ENCODE measurements at places on chromosomes 1 and 21.
A peak's percentile ranks its signal among the peaks of the same experiment; 100 is the strongest.

- DNase-seq = no peak
These were observed 282.2 kb downstream of the NPHP4 start for GRCh38 chr1:5709976-5710375.

DNA sequence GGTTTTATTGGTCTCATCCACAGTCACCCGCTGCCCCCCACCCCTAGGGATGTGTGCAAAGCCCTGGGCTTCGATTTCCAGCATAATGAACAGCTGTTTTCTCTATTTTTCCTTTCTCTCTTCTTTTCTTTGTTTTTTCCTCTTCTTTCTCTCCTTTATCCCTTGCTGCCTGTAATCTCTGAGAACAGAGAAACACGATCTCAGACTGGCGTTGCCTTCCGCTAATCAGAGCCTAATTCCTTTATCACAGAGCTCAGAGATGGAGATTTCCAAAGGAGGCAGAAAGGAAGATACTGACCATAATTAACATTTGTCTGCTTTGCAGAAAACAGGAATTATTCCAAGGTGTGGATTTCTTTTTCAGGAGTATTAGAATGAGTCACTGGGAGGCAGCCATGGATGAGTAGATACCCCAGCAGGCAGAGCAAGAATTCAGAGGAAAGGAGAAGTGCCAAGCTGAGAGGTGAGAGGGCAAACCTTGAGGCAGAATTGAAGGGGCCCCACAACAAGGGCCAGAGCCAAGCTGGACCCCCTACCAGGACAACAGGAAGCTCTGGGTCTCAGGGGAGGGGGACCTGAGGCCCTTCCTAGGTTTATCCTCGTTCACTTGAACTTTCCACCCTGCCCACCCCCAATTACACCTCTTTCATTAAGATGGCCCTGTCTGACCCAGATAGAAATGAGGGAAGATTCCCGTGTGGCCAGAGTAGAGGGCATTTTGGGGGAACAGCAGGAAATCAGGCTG is 33.3 kb downstream of the MATN1 start:
- DNase-seq = no peak

DNA sequence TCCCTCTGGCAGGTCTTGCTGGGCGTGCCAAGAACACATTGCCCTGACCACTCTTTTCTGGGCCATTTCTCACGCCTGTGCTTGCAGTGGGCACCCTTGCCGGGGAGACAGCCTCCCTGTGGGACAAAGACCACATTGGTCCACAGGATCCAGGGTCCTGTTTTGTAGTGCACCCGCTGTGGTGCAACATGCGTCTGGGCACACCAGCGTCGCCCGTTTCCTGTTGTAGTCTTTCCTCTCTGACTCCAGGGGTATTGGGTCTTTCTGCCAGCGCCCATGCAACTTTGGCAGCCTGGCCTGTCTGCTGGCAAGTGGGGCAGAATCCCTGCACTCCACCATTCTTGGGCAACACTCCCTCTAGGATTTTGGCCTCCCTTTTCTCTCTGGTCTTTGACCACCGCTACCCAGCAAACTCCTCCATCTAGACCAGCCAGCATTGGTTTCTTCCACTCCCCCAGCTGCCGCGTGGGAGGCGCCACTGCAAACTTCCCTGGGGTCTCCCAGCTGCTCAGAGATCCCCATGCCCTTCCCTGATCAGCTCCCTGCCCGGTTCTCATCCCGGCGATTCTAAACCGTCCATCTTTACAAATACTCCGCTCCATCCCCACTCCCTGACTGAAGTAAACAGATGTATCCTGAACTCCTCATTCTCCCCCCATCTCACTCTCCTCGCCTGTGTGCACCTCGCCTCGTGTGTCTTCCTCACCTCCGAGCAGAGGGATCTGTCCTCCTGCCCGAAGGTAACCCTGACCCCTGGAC is 1.2 kb upstream of the TPRG1L start:
- DNase-seq = no peak

DNA sequence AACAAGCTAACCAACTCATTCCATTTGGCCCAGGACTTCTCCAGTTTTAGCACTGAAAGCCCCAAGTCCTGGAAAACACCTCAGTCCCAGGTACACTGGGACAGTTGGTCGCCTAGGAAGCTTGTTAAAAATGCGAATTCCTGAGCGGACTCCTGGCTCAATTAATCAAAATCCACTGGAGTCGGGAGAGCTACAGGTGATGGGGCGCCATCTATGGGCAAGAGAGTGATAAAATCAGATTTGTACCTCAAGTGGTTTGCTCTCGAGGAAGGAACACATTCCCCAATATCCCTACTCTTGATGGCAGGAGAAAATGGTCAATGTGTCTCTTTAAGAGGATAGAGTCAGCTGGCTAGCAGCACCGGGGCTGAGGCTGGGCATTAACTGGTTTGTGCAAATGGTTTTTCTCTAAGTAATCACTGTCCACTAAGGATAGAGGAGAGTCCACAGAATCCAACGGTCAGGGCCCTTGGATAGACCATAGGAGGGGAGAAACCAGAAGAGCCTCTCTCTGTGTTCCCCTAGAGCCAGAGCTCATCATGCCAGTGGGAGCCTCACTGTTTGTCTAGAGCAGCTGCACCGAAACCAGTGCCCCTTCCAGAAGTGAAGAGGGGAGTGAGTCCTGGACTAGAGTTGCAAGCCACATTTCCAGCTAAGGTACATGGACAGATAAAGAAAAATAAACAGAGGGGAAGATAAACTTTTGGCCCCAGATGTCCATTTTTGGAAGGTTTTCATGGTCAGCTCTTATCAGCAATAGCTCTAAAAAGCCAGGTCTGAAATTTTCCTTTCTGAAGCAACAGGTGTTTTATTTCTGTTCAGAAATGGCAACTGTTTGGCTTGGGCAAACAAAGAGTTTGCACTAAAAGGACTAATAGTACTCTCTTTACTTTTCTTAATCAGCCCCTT is 148.5 kb downstream of the TENT5C start:
- DNase-seq = peak; percentile 86

DNA sequence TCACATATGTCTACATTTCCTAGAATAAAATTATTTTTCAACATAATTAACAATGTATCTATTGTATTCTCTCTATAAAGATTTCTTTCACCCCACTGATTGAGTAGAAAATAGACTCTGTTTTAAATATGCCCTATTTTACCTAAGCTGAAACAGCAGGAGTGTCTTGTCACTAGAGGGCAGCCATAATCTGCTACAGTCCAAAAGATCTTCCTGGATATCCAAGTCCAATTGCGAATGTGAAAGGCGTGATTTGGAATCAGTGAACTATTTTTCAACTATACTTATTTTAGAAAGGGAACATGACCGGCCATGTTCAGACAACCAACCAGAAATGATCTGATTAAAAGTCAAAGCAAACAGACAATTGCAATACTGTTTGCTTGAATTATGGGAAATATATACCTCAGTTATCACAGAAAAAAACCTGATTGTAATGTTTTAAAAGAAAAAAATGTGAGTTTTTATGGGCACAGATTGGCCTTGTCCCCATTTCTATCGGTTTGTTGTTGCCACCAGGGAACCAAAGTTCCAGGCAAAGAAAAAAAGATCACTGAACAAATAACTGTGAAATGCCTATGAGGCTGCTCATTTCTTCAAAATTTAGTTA is 1211.0 kb upstream of the ADGRL4 start:
- peak; percentile 84 for DNase-seq

DNA sequence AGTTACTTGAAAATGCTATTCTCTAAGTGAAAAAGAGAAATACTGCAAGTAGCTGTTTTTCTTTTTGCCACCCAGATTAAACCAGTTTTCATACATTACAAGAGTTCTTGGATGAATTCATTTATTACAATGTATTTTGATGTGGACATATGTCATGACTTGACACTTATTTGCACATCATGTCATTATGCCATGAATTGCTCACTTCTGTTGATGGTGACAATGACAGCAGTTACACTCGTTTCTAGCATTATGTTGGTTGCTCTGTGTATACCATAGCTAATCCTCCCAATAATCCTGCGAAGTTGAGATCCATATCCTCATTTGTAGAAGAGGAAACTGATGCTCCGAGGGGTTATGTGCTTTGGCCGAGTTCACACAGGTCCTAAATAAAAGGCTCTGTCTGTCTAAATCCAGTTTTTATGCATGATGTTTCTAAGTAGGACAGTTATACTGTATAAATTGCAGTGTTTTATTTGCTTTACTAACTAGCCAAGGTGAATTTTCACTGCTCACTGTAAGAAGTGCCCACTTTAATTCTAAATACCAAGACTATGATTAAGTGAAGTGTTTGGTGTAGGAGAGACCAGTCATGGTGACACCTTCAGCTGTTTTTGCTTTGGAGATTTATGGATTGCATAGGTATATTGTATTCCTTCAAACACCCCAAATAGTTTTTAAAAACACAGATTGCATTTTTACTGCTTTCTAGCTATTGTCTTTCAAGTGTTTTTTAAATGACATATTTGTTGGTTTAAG is 56.7 kb downstream of the PRDM2 start:
- no peak for DNase-seq

DNA sequence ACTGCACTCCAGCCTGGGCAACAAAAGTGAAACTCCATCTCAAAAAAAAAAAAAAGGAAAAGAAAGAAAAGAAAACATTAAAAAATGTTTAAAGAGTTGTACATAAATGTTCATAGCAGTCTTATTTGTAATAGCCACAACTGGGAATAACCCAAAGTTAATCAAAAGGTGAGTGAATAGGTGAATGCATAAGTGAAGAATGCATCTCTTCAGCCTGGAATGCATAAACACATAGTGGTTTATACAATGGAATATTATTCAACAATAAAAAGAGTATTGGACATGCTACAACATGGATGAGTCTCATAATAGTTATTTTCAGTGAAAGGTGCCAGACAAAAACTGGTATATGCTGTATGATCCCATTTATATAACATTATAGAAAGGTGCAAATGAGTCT is 18.1 kb downstream of the LDLRAD1 start:
- DNase-seq = no peak

- no peak for DNase-seq
These were observed 7.9 kb upstream of the COG2 start for GRCh38 chr1:230634384-230634783.

Data from tongue (tissue), 3 donors.